ENCODE measurements at places on chromosomes 7 and 10.

- no peak for DNase-seq
These were observed 175.7 kb upstream of the PTN start for GRCh38 chr7:137519181-137519691.

DNA sequence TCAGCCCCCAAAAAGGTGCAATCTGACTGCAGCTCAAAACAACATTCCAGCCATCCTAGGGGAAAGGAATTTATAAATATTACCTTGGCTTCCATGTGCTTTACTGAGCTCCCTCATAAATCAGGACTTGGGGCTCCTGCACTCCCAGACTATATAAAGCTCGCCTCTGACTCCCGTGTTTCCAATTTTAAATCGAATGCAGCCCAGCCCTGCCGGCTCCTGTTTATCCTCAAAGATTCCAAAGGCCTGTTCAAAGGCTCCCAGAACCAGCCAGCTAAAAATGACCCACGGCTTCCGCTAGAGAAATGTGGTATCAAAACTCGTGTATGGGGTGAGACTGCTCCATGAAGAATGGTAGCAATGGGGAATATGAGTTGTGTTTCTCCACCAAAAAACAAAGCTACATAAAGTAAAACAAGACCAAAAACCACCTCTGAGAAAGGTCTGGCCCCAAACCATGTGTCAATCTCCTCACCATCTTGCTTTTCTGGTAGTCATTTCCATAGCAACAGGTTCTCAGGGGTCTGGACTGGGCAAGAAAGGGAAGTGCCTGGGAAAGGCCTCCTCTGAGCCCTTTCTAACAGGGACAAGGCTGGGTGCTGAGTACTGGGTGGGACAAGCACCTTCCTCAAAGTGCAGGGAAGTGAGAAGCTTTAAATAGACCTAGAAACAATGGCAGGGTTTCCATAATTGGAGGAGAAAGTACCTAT lies 5.1 kb downstream of the CALML3 start:
- DNase-seq: no peak

DNA sequence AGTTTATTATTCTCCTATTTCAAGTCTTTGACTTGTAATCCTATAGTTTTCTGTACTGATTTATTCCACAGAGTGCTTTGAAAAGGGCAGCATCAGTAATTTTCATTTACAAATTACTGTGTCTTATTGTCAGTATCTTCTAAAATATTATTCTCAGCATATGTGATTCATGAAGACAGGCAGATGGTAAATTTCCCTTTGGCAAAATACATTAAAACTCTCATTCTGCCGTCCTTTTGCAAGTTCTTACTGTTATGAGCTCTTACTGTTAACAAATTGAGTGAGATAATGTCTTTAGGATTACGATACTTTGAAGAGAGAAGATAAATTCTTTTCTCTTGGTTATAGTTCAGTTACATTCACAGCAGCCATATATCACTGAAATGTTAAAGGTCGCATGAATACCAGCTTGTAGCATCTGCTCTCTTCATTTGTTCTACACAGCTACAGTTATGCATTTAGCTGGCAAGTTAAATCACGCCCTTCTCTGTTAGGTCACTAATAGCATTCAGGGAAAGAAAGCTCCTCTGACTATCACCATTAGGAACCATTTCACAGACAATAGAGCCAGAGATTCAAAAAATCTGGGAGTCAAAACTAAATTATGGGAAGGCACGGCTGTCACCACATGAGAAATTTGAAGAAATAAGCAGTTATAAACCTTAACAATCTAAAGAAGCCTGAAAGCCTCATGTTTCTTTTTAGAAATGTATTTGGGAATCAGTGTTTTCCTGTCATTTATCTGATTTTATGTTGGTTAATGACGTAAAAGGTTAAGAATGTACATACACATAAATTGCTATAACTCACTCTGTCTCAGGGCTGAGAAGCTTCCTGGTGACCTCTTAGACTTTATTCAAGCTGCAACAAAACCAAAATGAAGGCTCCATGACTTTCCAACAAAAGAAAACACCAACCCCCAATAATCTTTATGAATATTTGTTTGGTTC lies 109.6 kb upstream of the SP4 start:
- DNase-seq: no peak

DNA sequence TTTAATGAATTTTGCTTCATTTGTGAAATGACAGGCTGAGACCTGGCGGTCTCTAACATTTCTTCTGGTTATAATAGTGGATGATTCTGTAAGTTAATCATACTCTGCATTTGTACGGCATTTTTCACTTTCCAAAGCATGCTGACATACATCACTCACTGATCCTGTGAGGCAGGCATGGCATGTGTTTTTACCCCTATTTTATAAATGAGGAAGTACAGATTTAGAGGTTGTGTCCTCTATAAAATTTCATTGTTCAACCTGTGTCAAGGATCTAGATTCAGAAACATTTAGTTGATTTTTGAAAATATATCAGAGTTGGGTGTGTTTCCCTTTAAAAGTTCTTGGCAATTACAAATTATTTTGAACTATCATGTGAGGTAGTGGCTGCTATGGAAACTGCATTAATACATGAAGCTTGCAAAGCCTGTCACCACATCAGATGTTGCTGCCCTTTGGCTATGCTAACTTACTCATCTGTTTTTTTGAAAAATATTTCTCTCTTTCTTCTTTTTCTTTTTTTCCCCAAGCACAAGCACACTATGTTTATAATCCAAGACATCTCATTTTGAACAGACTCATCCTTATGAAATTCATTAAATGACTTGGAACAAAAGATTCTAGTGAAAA lies 172.7 kb downstream of the GNAI1 start:
- DNase-seq: no peak

DNA sequence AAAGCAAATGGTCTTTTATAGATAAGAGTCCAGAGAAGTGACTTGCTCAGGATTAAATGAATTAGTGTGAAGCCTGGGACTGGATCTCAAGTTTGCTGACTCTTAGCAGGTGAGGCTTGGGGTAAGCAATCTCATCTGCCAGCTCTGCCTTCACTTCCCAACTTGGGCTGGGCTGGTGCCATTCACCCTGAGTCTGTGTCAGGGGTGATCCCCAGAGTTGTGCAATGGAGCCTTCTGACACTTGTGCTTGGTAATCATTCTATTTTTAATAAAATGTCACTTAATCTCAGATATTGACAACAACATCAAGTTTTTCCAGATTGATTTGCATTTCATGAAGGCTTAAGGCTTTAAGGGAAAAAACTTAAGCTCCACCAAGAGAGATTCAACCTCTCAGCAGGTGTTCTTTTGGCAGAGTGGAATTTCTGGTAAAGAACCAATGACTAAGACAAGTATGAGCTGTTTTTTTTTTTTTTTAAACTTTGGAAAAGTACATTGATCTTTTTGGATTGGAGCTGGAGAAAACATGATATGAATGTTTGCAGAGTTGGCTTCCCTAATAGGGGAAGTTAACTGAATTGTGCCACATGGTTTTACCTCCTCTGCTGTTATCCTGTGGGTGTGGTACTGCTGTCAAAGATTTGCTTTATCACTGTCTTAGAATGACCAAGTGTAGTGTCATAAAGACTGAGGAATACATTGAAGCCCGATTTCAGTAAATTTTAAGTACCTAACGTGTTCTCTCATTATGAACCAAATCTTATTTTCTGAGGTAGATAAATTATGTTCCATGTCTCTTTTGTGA lies 48.6 kb upstream of the GPR37 start:
- no peak for DNase-seq

GRCh38 chr7:131548371-131548770 lies 8.1 kb downstream of the PODXL start:
- DNase-seq: no peak

DNA sequence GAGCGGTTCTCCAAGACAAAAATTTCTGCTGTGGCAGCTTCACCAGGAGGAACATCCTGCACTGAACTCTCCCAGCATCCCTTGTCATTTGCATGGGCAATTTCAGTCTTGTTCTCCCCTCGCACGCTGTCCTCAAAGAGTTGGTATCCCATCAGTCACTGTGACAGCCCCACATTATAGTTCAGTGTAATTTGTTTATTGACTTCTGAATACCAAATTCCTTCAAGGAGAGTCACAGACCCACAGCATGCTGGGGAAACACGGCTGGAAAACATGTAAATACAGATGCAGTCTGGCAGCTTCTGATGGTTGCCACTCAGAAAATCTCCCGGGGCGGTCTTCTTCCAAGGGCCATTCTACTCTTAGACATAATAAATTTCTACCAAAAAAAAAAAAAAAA lies 151.0 kb upstream of the NEBL start:
- no peak for DNase-seq

DNA sequence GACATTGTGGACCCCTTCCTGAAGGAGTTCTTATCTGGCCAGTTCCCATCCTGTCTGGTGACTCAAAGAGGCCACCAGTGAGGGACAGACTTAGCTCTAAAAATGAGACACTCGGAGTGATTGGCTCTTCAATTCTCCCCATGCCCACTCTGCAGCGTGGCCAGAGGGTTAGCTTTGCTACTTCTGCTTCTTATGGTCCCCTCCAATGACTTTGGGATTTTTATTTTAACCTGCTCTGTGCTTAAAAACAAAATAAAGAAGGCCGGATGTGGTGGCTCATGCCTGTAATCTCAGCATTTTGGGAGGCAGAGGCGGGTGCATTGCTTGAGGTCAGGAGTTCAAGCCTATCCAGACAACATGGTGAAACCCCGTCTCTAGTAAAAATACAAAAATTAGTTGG lies 573.0 kb upstream of the AUTS2 start:
- no peak for DNase-seq

DNA sequence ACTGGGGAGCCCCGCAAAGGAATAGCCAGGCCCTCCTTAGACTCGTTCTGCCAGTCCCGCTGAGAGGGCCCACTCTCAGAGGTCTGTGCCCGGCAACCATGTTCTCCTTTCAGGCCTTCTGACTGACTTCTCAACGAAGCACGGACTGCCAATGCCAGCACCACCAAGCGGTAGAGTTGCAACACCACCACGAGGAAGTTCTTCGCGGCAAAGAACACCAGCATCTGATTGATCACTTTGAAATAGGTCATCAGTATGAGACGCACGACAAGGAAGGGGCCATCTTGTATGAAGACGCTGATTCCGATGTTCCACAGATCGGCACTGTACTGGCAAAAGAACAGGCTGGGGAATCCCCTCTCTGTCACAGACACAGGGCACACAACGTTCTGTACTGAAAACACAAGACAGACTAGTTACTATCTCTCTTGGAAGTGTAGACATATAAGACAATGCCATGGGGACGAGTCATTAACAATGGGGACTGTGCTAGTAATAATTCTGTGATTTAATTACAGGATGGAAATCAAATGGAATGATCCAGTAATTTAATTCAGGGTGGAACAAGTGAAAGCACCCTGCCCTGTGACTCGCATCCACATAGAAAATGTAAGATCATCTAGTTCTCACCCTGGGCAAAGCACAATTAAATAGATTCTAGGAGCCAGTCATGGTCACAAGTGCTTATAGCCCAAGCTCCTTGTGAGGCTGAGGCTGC lies 42.7 kb downstream of the TMEM26 start:
- DNase-seq: no peak

DNA sequence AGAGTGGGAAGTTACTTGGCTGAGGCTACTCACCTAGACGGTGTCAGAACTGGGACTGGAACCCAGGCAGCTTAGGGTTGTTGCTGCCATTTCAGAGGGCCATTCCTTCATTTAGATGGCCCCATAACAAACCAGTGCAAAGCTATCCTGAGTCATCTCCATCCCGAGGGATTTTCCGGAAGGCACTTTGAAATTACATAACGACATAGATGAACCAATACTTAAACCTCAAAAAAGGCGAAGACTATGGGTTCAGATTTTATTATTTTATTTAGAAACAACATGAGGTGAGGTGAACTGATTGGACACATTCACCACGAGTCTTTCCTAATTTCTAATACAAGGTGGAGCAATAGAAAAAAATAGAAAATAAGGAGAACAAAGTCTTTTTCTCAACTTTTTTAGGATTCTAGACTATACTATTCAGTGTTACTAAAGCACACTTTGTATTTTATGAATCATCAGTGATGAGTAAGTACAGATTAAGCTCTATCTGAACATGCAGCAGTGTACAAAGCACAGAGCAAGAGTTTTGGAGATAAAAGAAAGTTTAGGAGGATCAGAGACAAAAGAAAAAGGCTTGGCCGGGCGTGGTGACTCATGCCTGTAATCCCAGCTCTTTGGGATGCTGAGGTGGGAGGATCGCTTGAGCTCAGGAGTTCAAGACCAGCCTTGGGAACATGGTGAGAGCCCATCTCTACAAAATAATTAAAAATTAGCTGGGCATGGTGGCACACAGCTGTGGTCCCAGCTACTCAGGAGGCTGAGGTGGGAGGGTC lies 79.5 kb upstream of the SVIL start:
- DNase-seq: no peak

DNA sequence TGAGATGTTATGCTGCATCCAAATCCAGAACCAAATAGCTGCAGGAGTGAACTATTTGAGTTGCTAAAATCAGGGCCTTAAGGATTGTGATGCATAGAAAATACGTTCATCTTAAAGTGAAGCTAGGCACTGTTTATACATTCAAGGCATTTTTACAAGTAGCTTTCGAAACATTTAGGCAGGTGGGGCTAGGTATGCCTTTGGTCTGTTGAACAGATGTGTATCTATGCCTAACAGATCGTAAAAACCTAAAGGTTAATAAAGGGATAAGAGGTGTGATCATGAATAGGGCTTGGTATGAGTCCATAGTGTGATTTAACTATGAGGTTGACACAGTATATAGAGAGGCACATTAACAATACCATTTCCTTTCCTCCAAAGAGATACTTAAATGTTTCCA lies 262.5 kb downstream of the SEMA3D start:
- DNase-seq: no peak

DNA sequence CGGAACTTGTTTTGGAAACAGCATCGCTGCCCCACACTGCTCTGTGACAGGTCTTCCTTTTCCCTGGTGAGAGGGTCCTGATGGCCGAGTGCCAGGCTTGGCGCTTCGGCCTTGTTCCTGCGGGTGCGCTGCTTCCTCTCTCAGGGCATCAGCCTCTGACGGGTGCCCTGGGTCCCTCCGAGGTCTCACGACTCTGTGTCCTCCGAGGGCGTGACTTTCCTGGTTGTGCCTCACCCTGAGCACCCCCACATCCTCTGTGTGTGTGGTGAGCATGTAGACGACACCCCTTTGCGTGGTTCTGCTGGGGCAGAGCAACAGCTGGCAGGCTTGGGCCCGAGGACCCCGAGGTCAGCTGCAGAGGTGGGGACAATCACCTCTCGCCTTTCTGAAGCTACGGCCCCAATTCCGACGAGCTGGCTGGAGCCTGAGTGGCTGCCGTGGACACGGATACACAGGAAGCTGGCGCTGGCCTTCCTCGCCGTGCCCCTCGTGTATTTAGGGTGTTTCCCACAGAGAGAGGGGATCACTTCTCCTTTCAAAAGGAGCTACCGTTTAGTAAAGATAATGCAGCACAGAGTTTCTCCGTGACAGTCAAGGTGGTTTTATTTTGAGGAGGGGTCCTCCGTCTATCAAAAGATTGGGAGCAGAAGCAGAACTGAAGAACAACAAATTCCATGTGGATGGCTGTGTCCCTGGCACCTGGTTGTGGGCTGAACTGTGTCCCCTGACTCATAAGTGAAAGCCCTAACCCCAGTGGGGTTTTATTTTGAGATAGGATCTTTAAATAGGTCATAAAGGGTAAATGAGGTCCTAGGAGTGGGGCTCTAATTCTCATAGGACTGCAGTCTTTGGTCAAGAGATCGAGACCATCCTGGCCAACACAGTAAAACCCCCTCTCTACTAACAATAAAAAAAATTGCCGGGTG lies 36.2 kb upstream of the PITRM1 start:
- DNase-seq: no peak
